ENCODE measurements at places on chromosomes 11 and 22. TPM values are rescaled to one million over a fixed set of nuclear protein-coding genes. Genes with fewer than 3 reads are reported as not detected.
A peak's percentile ranks its signal among the peaks of the same experiment; 100 is the strongest.

HBG2 gene
- 13.4 TPM for total RNA-seq

DNA sequence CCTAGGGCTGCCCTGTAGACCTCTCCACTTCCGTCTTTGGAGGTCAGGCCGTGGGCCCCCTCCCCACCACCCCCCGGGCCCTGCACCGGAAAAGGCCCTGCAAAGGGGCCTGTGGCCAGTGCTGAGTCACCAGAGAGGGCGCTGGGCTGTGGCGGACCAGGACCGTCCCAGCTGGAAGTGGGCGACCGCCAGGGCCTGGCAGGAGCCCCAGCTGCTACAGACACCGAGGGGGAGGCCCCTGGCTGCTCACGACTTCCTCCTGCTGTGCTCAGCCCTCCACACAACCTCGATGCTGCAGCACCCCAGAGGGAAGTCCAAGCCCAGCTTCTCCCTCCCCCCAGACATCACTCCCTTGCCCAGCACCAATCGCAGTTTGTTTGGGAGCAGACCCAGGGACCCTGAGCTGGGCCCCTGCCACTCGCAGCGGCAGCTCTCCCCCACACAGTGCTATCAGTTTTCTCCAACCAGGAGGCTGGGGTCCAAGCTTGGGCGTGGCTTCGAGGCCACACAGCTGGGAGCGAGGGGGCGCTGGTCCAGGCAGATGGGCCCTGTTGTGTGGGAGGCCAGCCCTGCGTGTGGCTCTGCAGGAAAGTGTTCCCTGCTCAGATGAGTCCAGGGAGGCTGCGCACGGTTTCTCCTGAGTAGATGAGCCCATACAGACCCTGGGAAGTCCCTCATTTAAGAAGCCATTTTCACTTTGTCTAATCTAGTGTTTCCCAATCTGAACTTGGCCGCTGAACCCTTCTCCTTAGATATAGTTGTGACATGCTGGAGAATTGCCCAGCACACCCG is 5.6 kb upstream of the SH3BP1 start:
- H3K27ac ChIP-seq = peak overlapping the region; percentile 88
- H3K4me1 ChIP-seq = peaks cover 49% of the 10 kb centered on the region
- H3K27me3 ChIP-seq = no peaks in the 10 kb centered on the region
- peak; percentile 37 for DNase-seq
- peak overlapping the region; percentile 35 for H3K4me3 ChIP-seq

TMEM109 gene
- 55.6 TPM for total RNA-seq

MOGAT2 gene
- total RNA-seq = not detected

- DNase-seq = no peak
- no peaks in the 10 kb centered on the region for H3K4me1 ChIP-seq
- no peak overlapping the region for H3K4me3 ChIP-seq
- H3K36me3 ChIP-seq = no peaks in the 10 kb centered on the region
- no peak overlapping the region for H3K27ac ChIP-seq
Measured at GRCh38 chr11:3225826-3226750, 6.1 kb downstream of the MRGPRE start.
